Ecto neural progenitor cell (in vitro differentiated cells): ENCODE measurements at places on chromosomes 5 and 9.

DNA sequence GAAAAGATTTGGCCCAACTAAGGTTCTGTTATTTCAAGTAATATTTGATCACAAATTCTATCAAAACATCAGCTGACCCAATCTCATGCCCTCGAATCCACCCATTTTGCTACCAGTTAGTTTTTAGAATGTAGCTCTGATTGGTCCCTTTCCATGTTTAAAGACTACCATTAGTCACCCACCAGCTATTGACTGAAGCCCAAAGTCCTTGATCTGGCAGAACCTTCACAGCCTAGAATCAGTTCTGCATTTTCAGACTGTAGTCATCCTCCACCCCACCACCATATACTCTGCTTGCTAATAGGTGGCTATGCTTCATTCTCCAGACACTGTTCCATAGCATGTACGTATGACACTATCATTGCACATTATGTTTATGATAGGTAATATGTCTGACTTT lies 182.2 kb upstream of the TARS1 start:
- DNase-seq = no peak

DNA sequence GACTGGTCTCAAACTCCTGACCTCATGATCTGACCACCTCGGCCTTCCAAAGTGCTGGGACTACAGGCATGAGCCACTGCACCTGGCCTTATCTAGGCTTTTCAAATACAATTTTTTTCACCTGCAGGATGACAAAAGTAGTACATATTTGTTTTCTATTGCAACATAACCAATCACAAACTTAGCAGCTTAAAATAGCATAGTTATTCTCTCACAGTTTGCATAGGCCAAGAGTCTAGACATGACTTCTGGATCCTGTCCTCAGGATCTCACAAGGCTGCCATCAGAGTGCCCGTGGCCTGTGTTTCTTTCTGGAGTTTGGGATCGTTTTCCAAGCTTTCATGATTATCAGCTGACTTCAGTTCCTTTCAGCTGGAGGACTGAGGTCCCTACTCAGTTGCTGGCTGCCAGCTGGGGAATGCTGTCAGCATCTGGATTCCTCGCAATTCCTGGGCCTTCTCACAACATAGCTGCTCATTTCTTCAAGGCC lies 348.9 kb downstream of the ARHGEF28 start:
- no peak for DNase-seq

- DNase-seq = no peak
Observed at GRCh38 chr5:10059980-10060379, 189.7 kb downstream of the ATPSCKMT start.

DNA sequence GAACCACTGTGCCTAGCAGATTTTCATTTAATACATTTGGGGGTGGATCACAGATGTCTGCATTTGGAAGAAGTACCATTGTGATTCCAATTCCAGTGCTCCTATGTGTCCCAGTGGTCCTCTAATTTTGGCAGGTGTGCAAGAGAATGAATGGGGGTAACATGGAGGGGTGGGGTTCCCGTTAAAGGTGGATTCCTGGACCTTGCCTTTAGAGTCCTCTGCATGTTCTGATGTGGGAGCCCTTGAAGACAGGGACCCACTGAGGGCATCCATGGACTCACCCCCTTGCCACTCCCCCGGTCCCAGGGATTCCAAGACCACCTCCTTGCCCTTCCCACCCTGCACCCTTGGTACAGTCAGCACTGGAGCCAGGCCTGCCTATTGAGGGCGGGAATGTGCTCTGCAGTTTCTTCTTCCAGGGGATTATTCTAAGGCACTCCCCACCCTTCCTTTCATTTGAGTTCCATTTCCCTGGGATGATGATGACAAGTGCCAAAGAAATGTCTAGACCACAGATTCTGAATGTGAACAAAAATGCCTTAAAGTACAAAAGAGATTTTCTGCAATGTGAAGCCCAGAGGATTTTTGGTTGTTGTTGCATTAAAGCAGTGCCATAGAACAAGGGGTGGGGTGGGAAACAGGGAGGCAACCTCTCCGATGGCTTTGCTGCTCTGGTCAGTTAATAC lies 119.4 kb upstream of the PTCH1 start:
- no peak for DNase-seq

DNA sequence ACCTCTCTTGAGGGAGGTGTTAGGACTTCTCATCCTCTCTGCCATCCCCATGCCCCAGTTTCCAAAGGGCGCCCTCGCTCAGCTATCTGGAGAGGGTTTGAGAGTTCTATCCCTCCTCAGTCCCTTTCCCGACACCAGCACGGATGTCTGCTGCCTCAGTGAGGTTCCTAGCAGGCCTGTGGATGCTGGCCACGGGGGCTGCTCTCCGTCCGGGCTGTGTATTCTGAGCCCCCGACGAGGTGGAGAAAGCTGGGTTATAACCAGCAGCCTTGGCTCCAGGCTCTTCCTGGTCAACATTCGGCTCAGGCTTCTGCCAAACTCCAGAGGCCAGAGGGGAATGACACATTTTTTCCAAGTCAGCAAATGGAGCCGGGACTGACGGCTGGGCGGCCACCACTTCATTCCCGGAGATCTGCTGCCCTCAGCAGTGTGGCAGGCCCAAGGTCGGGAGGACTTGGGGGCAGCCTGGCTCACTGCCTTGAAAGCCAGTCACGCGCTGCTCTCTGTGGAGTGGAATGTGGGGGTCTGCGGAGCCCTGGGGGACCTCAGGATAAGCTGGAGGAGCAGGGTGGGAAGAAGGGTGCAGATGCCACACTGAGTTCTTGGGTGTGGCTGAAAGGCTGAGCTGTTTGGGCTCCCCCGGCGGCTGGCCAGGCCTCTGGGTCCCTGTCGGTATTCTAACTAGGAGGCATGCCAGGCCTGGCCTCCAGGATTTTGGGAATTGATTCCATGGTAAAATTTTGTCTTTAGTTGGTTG lies 27.4 kb downstream of the PTPA start:
- DNase-seq = no peak

- no peak for DNase-seq
Observed at GRCh38 chr5:65811885-65812284, 89.9 kb downstream of the NLN start.

GRCh38 chr5:142181096-142181495 lies 72.5 kb downstream of the NDFIP1 start:
- DNase-seq = no peak

DNA sequence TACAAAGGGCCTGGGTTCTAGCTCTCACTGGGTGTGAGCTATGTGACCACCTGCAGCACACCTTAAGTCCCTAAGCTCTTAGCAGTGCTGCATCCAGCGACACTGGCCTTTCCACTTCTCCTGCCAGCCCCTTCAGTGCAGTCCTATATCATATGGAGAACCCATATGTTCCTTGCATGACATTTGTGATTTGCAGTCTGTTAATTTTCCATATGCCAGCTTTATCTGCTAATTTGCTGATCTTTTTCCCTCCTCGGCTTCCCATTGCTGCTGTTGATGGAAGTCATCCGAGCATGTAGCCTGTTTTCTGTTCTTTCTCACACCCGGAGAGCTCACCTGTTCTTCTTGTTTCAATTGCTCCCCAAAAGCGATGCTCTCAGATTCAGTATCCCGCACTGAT lies 23.2 kb downstream of the PRDM6 start:
- no peak for DNase-seq

DNA sequence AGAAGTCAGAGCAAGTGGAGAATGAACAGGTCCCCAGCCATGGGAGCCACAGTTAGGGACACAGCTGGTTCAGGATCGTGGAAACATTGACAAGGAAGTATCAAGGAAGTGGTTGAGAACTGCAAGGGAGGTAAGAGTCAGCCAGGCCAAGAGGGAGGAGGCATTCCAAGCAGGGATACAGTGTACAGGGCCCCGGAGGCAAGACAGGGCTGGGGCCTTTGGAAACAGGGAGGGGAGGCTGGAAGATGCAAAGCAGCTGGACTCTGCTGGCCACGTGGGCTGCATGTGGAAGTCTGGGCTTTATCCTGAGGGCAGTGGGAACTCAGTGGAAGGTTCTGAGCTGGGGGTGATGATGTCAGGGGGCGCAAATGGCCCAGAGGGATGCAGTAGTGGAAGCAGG lies 14.2 kb downstream of the CCDC180 start:
- DNase-seq = no peak

DNA sequence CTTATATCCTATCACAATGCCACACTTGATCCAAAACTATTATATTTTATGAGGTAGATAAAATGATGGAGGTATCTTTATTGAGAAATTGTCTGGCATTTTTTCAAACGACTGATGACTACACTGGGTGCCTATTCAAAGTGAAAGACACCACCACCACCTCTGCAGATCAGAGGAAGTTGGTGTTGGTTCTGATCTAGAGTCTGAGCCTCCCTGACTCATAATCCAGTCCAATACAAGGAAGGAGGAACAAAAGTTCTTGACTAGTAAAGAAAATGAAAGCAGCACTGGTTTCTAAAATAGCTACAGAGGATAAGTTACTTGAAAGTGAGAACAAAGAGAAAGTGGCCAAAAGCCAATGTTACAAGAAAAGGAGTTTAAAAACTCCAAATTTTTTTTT lies 139.9 kb downstream of the RFX3 start:
- no peak for DNase-seq

GRCh38 chr9:93491593-93492232 lies 38.3 kb upstream of the FAM120AOS start:
- no peak for DNase-seq

DNA sequence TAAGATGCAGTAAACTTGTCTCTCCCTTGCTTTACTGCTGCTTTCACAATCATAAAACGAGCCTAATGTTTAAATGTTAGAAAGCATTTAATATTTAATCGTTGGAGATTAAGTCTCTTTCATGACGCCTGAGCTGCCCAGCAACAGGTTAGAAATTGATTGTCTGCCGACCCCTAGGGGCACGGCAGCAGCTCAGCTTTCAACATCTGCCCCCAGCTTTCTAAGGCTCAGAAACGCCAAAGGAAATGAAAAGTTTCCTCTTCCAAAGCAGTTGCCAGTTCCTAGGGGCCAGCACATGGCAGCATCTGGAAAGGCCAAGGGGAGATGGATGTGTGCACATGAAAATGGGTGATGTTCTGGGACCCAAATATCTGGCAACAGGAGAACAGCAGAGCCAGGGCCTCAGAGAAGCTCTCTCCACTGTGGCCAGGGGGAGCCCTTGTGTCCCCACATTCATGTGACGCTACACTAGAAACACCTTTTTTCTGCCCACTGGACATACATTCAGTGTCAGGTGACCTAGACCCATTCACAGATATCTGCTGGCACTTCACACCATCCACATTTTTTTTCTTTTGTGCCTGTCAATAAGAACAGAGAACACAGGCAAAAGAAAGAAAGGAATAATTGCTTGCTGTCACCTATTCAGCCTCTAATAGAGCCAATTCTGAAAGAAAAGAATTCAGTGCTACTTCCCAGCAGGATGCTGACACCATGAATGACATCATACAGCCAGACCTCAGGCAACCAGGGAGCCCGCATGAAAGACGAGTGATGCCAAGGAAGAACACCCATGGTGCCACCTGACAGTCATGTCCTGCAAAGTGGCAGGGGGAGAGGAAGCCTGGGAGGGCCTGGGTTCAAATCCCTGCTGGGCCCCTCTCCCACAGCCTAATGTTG lies 205.0 kb upstream of the TAS2R1 start:
- DNase-seq = no peak

- DNase-seq = no peak
Observed at GRCh38 chr9:101324245-101324804, 60.5 kb downstream of the BAAT start.

DNA sequence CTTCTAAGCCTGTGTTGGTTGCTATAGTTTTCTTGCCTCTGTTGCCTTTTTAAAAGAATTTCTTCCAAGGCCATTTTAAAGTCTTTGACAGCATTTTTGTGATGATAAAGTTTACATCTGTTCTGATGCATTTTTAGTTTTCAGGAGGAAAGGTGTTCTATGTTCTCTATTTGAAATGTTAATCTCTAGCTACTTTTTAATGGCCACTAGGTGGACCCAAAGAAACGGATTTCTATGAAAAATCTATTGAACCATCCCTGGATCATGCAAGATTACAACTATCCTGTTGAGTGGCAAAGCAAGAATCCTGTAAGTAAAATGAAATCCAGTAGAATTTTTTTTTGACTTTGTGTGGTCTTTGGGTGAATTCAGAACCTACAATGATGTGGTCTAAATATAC lies 60.2 kb downstream of the MELK start:
- no peak for DNase-seq

GRCh38 chr5:116467465-116467843 lies 107.2 kb downstream of the SEMA6A start:
- no peak for DNase-seq

GRCh38 chr5:140631036-140631417 lies 1.9 kb downstream of the CD14 start:
- DNase-seq = no peak

DNA sequence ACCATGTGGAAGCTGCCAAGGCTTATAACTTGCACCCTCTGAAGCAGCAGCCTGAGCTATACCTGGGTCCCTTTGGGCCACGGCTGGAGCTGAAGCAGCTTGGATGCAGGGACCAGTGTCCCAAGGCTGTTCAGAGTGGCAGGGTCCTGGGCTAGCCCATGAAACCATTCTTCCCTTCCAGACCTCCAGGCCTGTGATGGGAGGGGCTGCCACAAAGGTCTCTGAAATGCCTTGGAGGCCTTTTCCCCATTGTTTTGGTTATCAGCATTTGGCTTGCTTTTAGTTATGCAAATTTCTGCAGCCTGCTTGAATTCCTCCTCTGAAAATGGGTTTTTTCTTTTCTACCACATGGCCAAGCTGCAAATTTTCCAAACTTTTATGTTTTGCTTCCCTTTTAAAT lies 433.7 kb upstream of the ACO1 start:
- DNase-seq = no peak

DNA sequence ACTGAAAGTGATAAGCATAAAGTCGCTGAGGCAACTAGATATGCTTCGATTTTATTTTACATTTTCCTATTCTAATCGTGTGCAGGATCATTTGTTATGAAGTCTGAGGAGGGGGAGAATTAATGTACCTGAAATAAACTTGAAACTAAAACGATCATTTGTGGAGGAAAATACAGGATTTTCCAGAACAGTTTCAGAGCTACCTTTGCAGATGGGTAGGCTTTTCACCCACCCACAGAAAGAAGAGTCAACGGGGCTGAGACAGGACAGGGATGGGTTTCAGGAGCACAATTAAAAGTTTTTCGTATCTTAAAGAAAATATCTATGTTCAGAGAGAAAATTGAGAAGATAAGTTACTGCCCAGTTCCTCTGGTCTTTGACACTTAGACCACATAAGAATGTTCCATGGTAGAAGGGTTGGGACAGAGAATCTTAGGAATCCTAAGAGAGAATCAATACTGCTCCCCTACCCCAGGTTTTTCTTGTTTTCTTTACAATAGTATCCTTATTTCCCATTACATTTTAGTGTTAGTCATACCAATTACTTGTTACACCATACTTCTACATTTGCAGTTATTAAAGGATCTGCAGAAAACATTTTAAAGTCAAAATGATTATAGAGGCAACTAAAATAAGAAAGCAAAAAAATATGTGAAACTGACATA lies 211.4 kb downstream of the DEPDC1B start:
- DNase-seq = no peak

DNA sequence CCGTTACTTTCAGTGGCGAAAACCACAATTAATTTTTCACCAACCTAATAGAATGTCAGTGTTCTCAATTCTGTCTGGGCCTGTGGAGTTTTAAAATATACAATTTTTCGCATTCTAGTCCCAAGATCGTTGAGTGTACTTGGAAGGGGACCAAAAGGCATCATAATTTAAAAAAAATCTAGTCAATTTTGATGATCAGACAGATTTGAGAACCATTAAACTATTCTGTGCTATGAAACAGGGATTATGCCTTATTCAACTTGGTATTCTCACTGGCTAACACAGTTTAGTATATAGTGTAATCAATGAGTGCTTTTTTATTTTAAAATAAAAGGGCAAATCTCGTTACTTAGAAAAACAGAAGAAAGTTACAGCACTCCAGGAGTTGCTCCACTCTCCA lies 61.5 kb upstream of the TNFSF15 start:
- DNase-seq = no peak
